ENCODE measurements at places on chromosomes 7 and 10.

- no peak for DNase-seq
Measured at GRCh38 chr7:122460936-122461335, 156.4 kb upstream of the FEZF1 start.

GRCh38 chr7:144388950-144389349 is 14.5 kb downstream of the NOBOX start:
- no peak for DNase-seq

GRCh38 chr10:83522456-83522855 is 616.9 kb upstream of the GHITM start:
- no peak for DNase-seq

DNA sequence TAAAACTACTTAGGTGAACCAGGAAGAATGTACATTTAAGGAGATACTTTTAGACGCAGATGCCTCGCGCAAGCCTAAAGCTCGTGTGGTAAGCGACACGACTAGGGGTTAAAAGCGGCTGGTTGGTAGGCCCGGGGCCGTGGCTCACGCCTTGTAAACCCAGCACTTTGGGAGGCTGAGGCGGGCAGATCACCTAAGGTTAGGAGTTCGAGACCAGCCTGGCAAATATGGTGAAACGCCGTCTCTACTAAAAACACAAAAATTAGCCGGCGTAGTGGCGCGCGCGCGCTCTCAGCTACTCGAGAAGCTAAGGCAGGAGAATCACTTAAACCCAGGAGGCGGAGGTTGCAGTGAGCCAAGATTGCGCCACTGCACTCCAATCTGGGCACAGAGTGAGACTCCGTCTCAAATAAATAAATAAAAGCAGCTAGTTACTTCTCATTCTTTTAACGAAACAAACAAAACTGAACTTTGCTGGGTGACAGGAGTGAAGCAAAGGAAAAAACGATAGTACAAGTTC is 879 bp downstream of the NUDT5 start:
- peak; percentile 33 for DNase-seq

DNA sequence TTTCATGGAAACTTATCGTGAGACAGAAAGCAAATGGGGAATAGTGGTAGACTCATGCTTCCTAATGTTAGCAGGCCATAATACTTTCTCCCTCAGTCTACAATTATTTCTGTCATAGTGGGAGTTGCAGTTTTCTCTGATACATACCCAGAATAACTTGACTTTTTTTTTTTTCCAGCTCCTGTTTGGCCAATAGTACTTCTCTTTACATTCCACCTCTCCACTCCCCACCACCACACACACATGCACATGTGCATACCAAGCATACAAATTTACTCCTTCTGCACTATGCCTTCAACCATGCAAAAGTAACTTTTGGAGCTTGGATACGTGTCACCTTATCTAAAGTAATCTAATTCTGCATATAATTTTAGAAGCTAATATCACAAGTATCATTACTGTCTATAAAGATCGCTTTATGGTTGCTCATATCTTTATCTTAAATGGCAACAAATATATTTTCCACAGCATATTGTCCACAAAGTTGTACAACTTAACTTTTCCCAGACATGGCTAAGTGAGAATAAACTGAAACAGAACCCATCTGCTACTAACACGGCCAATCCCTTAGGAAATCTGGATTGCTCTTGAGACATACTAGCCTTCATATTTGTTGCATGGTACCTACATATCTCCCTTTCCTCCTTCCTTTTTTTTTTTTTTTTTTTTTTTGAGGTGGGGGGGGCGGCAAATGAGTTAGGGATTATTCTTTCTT is 49.0 kb downstream of the TES start:
- DNase-seq: no peak

- peak; percentile 11 for DNase-seq
Measured at GRCh38 chr10:86178401-86179152, 188.0 kb downstream of the GRID1 start.

DNA sequence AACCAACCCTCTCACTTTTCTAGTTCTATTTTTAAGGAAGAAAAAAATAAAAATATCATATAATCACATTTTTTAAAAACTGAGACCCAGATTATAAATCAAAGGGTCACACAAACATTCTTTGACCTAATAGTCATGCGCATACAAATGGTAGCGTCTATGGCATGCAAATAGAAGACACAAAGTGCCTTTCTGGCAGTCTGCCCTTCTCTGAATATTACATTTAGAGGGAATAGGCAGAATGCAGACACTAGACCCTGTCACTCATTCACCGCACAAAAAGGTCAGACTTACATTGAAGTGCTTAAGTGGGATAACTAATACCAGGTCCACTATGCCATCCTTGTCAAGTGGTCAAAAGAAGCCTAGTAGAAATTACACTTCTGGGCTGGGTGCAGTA is 26.5 kb upstream of the FHIP2A start:
- no peak for DNase-seq

GRCh38 chr10:86367152-86367951 is 757 bp upstream of the GRID1 start:
- DNase-seq: no peak

GRCh38 chr7:105006367-105007136 is 7.5 kb upstream of the KMT2E start:
- DNase-seq: no peak

- DNase-seq: peak; percentile 80
Measured at GRCh38 chr10:16843252-16843870, 26.1 kb upstream of the RSU1 start.

DNA sequence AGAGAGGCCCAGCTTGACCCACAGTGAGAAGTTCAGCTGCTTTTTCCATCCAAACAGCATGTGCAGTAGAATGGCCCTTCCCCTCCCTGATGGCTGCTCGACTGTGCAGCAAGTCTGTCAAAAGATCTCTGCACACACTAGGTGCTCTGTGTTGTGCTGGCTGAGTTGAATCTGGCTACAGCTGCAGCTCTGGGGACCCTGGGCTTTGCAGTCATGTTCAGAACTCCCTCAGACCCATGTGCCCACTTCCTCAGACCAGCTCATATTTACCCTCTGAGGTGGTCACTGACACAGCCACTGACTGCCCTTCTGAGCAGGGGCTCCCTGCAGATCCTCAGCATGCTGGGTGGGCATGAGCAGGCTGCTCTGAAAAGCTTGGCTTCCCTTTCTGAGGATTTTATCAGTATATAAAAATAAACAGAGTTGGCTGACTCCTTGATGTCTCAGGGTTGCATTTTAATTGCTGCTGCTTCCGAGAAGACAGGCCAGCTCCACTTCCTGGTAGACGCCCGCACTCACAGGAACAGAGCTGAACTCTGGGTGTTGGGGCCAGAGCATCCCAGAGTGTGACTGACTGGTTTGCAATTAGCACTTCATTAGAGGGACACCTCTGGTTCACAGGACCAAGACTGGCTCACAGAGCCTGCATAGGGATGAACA is 507.9 kb downstream of the RPS24 start:
- no peak for DNase-seq

DNA sequence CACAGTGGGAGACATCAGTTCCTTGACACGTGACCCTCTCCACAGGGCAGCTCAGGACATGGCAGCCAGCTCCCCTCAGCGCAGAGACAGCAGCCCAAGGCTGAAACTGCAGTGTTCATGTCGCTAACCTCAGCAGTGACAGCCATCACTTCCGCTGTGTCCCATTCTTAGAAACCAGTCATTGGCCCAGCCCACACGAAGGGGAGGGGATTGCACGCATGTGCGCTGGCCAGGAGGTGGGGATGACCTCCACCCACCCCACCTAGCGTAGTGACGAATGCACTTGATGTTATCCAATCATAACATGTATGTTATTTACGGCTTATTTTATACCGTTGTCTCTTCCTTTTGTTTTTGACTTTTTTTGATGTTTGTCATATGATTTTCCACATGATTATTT is 36.9 kb upstream of the EGFR start:
- DNase-seq: no peak

All from cerebellar cortex (tissue), 1 donor.